ENCODE measurements at places on chromosomes 4 and X.

GRCh38 chrX:29382811-29383210 lies 795.6 kb downstream of the IL1RAPL1 start:
- no peak for DNase-seq

- DNase-seq, result peak; percentile 59
Measured at GRCh38 chrX:41265615-41266014, 68.3 kb upstream of the DDX3X start.

DNA sequence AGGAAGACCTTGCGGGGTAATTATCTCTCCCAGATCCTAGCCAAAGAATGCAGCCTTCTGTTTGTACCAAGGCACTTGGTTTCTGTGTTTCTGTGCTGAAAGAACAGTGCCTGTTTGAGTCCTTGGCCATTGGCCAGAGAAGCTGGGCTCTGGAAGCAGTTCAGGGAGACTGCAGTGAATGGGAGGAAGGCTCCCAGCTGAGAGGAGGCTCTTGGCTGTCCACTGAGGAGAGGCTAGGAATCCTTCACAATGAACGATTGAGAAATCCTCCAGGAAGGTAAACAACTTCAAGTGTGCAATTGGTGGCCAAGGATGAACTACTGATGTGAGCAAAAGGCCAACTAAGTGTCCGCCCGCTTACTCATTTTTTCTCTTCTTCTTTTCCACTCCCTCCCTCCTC lies 61.3 kb downstream of the HS3ST1 start:
- DNase-seq, result no peak

DNA sequence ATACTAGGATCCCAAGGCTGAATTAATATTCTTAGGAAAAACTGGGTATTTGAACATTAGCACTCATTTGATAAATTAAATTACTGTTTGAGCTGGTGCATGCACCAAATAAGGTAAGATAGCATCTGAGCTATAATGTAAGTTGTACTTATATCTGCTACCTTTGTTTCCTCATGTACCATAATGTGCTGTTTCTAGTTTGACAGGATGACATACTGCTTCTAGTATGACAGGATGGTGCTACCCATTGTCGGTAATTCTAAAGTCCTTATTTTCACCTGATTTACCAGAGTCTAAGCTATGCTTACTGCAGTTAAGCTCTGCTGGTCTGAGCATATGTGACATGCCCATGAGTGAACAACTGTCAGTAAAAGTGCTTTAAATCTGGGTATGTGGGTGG lies 1017.5 kb upstream of the IGFBP7 start:
- DNase-seq, result no peak

- no peak for DNase-seq
Measured at GRCh38 chr4:151227172-151227571, 49.8 kb upstream of the PRSS48 start.

- no peak for DNase-seq
Measured at GRCh38 chr4:151039733-151040132, 24.6 kb upstream of the LRBA start.
